ENCODE measurements at places on chromosomes 4 and X.

GRCh38 chr4:123603165-123603564 lies 206.6 kb downstream of the SPRY1 start:
- DNase-seq: no peak

- no peak for DNase-seq
Measured at GRCh38 chr4:57501720-57502119, 391.5 kb upstream of the IGFBP7 start.

DNA sequence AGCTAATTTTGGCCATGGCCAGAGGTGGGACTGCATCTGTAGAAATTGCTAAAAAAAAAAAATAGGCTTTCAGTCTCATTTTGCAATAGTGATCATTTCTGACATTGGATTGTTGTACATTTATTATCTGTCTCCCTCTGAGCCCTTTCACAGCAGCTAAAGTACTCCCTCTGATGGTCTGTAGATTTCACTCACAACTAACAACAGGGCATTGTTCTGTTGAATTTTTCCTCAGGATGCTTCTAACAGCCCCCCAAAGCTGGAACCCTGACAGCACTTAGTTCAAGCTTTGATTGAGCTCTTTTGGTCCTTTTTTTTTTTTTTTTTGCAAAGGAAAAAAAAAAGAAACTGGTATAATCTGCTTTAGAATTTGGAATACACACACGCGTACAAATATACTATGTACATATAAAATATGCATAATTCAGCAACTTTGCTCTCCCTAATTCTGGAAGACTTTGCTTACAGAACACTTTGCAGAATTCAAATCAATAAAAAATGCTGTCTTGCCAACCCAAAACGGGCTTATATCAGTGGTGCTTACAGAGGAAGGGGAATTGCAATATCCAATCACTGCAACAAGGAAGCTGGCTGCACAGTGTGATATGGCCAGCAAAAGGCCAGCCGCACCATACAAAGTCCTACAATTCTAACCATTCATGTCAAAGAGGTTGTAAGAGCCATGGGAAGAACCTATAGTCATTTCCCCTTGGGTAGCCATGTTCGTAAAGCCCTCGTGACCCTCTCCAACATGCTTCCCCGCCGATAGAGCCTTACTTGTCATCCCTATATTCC lies 406.4 kb downstream of the SMARCA1 start:
- DNase-seq: no peak

DNA sequence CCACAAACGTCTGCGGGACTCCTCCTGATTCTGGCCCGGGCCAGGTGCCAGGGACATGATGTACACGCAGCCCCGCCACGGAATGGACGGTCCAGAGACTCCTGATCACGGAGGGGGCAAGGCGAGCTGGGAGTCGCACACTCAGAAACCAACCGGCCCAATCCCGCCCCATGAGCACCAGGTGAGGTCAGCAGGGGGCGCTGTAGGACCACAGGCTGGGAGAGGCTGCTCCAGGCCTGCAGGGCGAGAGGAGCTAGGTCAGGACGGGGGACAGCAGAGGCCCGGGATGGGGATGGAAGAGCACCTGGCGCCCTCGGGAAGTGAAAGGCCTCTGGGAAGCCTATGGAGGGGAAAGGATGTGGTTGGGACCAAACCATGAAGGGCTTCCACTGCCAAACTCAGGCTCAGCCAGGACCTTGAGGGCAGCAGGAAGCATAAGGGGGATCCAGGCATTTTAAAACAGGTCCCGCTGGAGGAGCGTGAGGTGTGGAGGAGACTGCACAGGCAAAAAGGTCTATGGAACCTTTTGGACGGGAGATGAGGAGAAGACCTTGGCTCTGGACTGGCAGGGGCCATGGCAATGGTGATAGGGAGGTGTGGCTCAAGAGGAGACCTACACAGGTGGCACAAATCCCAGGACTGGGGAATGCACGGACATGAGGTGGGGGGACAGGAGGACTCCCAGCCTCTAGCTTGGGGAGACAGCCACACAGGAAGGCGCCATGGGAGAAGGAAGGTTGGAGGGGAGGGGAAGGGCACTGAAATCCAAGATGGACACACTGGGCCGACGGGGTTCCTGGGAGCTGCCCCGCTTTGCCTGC lies 79.2 kb downstream of the MTMR1 start:
- DNase-seq: peak; percentile 53

DNA sequence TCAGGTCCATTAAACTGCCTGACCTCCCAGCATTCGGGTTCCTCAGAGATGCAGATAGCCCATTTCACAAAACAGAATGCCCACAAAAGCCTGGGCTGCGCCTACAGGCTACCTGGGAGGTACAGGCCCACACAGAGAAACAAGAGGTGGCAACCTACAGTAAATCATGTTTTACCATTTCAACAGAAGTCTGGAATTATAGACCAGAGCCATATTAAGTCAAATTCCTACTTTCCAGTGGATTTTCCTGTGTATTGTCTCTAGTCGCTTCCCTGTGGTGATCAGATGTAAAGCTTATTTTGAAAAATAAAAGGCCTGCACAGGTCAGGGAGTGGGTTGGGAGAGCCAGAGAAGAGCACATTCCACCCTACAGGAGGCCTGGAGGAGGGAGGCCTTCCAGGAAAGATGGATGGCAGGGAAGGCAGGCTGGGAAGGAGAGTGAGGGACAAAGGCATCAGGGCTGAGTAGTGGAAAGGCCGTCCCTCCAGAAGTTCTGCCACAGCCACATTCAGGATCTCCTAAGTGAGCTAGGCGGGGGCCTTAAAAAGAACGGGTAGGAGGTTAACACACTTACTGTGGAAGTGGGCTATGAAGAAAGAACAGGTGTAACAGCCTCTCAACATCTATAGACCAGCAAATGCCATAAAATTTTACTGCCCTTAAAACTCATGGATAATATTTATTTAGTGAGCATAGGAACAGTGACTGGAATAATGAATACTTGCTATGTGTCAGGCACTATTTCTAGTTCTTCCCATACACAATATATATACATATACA lies 19.0 kb upstream of the USO1 start:
- no peak for DNase-seq

DNA sequence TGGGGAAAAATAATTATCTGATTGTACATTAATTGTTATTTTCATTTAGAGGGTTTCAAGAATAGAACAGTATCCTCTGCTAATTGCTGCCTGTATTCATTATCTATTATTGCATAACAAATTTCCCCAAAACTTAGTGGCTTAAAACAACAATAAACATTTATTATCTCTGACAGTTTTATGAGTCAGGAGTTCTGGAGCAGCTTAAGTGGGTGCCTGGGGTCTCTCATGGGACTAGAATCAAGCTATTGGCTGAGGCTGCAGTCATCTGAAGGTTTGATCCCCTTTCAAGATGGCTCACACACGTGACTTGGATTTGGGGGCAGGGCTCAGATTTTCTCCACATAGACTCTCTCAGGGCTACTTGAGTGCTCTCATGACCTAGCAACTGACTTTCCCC lies 98.1 kb upstream of the JADE1 start:
- DNase-seq: no peak

DNA sequence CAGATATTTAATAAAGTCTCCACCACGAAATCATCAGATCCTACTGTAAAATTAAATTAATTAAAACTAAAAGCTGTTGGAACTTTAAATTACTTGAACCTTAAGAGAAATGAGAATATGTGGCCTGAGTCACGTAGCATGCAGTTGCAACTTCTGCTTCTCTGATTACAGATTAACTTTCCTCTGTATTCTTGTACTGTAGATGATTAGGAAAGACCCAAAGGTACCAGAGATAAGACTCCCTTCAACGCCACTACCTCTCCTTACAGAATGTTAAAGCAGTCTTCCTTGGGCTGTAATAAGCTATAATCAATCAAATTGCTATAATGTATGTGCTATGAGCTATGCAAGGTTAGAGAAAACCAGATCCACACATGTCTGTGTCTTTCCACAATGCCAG lies 47.9 kb downstream of the FAM13A start:
- no peak for DNase-seq

- DNase-seq: no peak
Measured at GRCh38 chr4:173527103-173527891, 2.7 kb downstream of the HAND2 start.

DNA sequence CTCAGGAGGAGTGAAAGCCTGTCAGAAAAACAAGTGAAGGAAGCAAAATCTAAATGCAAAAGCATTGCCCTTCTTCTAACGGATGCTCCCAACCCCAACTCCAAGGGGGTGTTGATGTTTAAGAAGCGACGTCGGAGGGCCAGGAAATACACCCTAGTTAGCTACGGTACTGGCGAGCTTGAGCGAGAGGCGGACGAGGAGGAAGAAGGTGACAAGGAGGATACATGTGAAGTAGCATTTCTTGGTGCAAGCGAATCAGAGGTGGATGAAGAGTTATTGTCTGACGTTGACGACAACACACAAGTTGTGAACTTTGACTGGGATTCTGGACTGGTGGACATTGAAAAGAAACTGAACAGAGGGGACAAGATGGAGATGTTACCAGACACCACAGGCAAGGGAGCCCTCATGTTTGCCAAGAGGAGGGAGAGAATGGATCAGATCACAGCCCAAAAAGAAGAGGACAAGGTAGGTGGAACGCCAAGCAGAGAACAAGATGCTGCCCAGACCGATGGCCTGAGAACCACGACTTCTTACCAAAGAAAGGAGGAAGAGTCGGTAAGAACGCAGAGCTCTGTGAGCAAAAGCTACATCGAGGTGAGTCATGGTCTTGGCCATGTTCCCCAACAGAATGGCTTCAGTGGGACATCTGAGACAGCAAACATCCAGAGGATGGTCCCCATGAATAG lies 105.6 kb upstream of the MYOZ2 start:
- no peak for DNase-seq

- no peak for DNase-seq
Measured at GRCh38 chrX:101764538-101764937, 104.9 kb upstream of the ARMCX2 start.
